ENCODE measurements at places on chromosomes 3 and 15. TPM values are rescaled to one million over a fixed set of nuclear protein-coding genes. Genes with fewer than 3 reads are reported as not detected.

Gene ZNF80
- not detected for total RNA-seq

Gene ANKRD34C
- not detected for total RNA-seq

Gene BNC1
- 5.8 TPM for total RNA-seq

Gene UNC13C
- not detected for total RNA-seq

Gene TEX55
- not detected for total RNA-seq

Gene GOLGA8G
- not detected for total RNA-seq

Gene PRKCD
- total RNA-seq, result 1.7 TPM

Gene NR2E3
- total RNA-seq, result 0.38 TPM

Gene LTF
- total RNA-seq, result 0.38 TPM

Gene RAB43
- 14.2 TPM for total RNA-seq

Gene ZCWPW2
- 0.38 TPM for total RNA-seq

Gene MAP3K13
- total RNA-seq, result 23.0 TPM

Gene NAA80
- 2.1 TPM for total RNA-seq

Gene PLIN1
- under 0.01 TPM for total RNA-seq

Gene GPR156
- total RNA-seq, result 0.38 TPM

Gene ZNF660
- total RNA-seq, result 3.1 TPM

Gene CNTN3
- 0.96 TPM for total RNA-seq

Gene FANCD2
- 31.2 TPM for total RNA-seq

Gene LXN
- 135 TPM for total RNA-seq
